ENCODE measurements at places on chromosomes 2 and 18.

DNA sequence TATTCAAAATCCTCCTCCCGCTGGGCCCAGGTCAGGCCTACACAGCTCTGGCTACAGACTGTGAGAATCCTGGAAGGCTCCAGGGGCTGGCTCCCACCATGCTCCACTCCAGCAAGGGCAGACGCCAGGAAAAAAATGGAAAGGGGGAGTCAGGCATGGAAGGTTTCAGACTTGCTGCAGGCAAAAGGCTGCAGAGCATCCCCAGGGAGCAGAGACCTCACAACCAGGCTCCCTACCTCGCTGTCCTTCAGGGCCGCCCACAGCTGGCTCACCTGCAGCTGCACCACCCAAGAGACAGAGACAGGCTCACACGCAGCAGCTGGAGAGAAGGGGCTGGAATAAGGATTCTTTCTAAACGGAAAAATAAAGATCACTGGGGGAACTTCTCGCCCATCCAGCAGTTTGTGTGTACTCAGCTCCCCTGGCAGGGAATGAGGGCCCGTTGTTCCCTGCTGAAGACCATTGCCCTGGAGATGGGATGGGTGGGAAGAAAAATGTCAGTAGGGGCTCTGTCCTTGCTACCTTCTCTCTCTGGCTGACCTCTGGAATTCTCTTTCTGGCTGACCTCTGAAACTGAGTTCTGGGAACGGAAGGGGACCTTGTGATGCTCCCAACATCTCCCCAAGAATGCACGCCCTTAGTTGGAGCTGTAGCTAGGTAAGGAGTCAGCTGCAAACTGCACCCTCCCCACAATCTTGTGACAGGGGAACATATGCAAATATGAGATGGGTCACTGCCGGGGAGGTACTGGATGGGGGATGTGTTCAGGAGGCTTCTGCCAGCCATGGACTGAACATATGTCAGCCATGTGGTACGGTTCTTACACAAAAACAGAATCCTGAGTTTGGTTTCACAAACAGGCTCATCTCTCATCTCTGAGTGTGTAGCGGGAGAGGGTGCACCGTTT is 34.5 kb downstream of the BCL2 start:
- no peak for DNase-seq

- peak; percentile 59 for DNase-seq
These were observed 33.3 kb upstream of the E2F6 start for GRCh38 chr2:11499081-11499743.

GRCh38 chr2:44579115-44579836 is 217.5 kb downstream of the CAMKMT start:
- DNase-seq = no peak

GRCh38 chr2:198054299-198054698 is 249.9 kb downstream of the PLCL1 start:
- DNase-seq = peak; percentile 31

GRCh38 chr2:24919037-24919505 is 966 bp downstream of the ADCY3 start:
- no peak for DNase-seq

- no peak for DNase-seq
These were observed 783 bp downstream of the BUB1 start for GRCh38 chr2:110677080-110677479.

GRCh38 chr2:137963535-137964065 is 673 bp upstream of the HNMT start:
- peak; percentile 22 for DNase-seq

DNA sequence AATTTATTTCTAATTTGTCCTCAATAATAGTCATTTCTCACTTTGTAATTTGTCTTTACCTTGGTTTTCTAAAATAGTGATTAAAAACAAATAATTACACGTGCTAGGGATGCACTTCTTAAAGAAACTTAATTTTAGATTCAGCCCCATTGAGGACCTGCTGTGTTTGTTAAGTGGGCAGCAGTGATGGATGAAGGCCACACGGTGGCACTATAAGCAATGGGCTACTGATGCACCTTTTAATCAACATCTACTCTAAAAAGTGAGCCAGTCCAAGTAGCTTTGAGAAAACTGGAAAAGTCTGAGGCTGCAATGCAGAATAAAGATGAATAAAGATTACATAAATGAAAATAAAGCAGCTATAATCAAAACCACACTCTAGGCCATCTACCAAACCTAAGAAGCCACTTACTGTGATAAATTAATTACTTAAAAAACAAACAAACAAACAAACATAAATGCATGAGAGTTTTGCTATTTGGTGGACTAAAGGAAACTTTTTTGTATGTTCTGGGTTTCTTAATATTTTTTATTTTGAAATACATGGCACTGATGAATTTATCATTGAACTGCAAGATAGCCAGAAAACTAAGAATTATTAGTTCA is 89.3 kb downstream of the PDE11A start:
- peak; percentile 16 for DNase-seq

- DNase-seq = no peak
These were observed 29.9 kb upstream of the ZNG1B start for GRCh38 chr2:113407446-113408099.

- DNase-seq = no peak
These were observed 394.9 kb upstream of the TRIB2 start for GRCh38 chr2:12321886-12322285.

- no peak for DNase-seq
These were observed 594.5 kb upstream of the CHAC2 start for GRCh38 chr2:53173091-53173490.

DNA sequence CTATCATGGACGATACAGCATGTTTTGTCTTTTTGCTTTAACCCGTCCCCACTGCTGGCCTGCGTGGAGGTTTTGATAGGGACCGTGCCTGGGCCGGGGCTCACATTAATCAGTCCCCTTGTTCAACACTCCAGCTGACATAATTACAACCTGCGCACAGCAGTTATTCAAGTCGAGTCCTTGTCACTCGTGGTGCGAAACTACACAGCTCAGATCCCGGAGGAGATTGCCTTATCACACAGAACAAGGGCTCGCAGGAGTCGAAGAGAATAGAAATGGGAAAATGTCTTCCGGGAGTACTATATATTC is 304.4 kb downstream of the ZNF407 start:
- DNase-seq = no peak

DNA sequence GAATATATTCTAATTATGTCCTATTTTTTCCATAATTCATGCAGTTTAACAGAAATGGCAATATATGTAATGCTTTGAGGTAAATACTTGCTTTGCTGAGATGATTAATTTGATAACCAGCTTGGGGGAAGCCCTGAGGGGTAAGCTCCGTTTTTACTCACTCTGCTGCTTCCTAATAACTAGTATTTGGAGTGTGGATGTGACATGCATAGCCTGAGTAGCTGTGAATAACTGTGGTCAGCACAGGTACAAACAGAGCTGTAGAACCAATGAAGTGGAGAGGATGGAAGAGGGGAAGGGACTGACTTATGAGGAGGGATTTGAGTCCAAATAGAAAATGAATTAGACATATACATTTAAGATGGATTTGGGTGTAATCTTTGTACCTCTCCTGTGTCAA is 1495.5 kb upstream of the DDX18 start:
- no peak for DNase-seq

- DNase-seq = no peak
These were observed 451.5 kb downstream of the EPHA4 start for GRCh38 chr2:221120643-221121042.

GRCh38 chr2:239255218-239255617 is 145.6 kb downstream of the HDAC4 start:
- DNase-seq = no peak

DNA sequence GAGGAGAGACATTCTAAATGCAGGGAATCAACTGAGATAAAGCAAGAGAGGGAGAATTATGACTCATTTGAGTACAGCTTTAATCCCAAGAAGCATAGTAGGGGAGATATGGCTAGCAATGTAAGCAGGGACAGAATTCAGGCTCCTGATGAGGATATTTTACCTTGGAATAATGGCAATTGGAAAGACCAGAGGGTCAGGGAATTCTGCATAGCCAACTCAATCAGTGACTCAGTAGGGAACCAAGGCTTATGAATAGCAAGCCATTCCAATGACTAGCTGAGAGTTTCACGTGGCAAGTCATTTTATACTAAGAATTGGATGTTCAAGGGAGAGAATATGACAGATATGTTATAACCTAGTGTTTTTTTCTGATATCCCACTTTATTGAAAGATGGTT is 563.8 kb upstream of the NETO1 start:
- no peak for DNase-seq

DNA sequence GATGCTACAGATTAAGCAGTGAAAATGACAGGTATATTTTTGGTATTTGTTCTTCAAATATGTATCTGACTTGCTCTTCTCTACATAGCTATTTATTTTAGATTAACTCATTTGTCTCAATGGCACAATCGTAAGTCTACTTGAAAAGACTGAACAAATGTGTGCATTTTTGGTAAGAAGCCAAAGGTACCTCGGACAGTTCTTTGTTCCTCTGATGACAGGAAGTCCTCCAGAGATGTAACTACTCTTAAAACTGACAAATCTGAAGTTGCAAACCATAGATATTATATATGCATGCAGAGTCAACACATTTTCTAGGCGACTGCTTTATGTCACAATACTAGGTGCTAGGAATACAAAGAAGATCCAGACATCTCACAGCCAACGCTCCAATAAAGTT is 36.7 kb downstream of the NDUFAF7 start:
- no peak for DNase-seq

GRCh38 chr2:160209516-160209856 is 9.4 kb upstream of the ITGB6 start:
- DNase-seq = no peak

DNA sequence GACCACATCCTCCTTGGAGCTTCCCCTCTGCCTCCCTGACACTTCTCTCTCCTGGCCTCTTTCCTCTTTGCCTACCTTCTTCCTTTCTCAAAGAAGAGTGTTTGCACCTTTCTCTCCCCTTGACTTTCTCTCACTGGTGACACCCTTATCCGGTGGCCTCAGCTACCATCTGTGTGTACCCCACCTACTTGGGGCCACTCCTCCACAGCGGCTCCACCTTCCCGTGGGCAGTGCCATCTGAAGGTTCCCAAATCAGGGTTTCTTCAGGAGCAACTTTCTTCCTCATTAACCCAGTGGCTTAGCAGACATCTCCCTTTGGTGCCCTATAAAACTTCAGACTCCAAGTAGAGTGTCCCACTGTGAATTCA is 5.3 kb upstream of the NCL start:
- DNase-seq = no peak

- DNase-seq = no peak
These were observed 29.3 kb downstream of the UBE2F start for GRCh38 chr2:237996021-237996593.

DNA sequence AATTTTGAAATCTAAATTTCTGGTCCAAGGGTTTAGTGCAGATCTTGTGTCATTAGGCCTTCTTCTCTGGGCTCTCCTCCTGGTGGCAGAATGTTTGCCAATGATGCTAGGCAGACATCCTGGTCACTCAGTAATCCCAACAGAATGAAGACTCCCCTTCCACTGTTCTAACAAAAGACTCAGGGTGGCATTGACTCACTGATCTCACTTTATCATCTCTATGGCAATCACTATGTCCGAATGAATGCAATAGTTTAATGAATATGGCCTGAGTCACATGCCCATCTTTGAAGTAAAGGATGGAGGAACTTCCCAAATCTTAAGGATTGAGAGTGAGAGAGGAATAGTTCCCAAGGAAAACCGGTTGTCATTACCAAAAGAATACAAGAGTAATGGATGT is 261.1 kb downstream of the KCNE4 start:
- DNase-seq = no peak

- no peak for DNase-seq
These were observed 34.1 kb downstream of the ZNF407 start for GRCh38 chr18:74631623-74632350.

- no peak for DNase-seq
These were observed 145.6 kb upstream of the EPAS1 start for GRCh38 chr2:46151577-46151976.

- DNase-seq = no peak
These were observed 117.5 kb downstream of the DDX1 start for GRCh38 chr2:15708865-15709820.

GRCh38 chr2:130920415-130921163 is 83.9 kb downstream of the ARHGEF4 start:
- peak; percentile 84 for DNase-seq

- no peak for DNase-seq
These were observed 25.1 kb downstream of the ASXL2 start for GRCh38 chr2:25853038-25853638.

DNA sequence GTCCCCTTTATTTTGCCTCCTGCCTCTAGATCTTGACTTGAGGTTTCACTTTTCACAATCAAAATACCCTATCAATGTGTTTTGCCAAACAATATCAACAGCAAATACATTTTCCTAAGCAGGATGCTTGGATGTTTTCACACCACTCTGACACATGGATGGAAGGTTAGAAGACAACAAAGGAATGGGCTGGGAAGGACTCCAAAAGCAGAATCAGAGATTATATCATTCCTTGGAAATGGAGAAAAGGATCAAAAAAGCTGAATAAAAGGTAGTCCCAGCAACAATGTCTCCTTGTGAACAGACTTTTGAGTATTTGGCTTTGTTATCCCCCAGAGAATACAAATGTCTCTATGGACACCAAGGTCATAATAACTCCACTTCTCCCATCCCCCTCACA is 170.8 kb downstream of the ETAA1 start:
- no peak for DNase-seq

DNA sequence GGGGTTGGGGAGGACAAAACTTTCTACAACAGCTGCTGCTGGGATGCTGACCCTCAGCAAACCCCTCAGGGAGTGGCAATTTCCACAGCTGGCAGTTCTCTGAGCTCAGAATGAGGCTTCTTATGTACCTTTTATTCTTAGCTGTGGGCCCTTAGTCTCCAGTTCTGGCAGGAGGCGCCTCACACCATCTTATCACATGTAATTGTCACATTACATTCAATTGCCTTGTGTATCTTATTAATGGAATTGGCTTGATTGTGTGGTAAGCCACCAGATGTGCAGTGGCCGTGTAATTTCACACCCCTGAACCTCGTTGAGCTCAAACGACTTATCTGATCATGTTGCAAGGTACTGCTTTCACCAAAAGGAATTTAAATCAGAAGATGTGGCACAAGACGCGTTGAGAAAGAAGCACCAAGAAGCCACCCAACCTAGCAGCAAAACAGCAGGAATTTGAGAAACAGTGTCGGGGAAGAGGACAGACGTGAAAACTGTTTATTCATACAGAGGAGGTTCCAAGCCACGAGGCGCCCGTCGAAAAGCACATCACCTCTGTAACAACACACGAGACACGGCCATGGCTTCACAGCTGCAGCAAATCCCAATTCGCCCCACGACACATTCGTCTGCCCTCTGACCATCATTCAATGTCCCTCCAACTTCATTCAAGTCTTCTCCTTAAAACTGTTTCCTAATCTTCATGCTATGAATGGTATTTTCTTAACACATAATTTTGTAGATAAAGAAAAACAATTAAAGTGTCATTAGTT is 53.6 kb upstream of the LPIN2 start:
- DNase-seq = no peak
